GM12865 (cell line): ENCODE measurements at places on chromosomes 2 and 18.

DNA sequence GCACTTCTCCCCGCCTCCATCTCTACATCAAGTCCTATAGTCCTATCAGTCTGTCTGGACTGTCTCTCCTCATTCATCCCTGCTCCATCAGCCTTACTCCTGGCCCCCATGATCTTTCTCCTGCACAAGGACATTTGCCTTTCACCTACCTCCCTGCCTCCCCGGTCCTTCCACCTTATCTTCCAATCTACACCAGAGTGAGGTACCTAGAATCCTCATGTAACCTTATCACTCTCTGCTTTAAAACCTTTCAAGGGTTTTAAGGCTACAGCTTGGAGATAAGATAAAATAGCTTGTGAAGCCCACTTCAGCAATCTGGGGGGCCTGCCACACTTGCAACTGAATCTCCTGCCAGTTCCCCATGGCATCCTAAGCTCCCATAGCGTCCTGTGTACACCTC, 12.8 kb downstream of the CDC42EP3 start:
- DNase-seq: no peak

GRCh38 chr2:209577376-209578357, 153.8 kb downstream of the MAP2 start:
- DNase-seq: peak; percentile 5

GRCh38 chr2:224319750-224320149, 82.2 kb downstream of the FAM124B start:
- no peak for DNase-seq

DNA sequence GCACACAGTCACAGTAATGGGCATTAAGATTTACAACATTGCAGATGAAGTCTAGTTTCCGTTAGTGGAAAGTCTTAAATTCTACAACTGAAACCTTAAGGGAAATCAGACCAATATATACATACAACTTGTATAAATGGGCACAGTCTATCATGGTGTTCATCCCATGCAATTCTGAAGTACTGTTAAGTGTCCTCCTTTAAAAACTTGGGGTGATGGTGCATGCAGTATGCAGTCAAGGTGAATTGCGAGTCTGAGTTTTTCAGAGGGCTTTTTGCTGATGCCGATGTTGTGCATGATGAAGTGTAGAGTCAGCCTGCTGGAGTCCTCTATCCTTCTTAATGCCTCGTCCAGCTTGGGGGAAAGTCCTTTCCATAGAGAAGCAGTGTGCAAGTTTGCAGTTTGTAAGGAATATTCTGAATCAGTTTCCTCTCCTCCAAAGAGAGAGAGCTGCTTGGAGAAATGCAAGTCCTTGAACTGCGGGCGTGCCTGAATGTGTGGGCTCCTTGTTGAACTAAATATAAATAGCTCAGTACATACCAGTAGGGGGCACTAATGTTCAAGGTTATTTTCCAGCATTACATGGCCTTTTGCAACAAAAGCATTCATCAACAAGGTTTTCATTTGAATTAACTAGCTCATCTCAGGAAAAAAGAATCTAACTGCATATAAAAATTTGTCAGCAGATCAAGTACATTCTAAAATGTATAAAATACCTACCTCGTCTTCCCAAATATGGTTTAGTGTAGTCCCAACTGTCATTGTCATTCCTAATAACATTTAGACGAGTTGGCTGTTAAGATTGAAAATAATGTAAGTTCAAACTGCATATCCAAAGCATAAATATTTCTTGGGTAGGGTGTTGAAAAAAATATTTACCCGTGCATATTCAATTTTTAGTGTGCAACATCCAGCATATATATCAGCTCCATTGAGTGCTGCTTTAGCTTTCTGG, 21.3 kb downstream of the HNRNPLL start:
- peak; percentile 86 for DNase-seq

DNA sequence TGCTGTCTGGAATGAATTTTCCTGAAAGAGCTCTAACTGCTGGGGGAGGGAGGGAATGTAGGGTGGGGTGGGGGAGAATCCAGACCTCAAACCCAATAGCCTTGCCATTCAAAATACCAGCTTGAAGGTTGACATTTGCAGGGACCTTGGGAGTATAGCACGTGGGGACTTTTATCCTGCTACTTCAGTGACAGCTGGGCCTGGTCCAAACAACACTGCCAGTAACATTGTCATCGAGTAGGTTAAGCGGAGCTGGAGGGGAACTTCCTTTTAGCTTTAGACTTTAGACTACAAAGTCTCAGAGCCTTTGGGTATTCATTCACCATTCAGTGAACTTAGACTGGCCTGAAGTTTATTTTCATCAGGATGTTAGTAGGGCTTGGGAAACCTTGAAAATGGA, 248.7 kb downstream of the MEIS1 start:
- DNase-seq: no peak

DNA sequence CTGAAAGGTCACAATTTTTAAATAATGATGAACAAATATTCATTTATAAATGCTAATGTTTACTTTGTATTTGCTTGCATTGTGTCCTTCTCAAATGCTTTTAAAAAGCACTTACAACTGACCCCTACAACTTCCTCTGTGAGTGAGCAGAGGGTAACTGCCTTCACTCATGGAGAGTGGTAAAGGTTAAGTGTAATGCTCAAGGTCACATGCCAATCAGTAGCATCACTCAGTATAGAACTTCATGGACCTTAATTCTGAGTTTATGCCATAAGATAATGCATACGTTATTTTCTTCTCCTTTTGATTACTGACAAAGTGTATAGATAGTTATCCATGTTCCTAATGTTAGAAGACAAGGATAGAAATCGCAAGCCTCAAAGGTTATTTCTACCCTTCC, 91.8 kb upstream of the SERTAD2 start:
- DNase-seq: no peak

GRCh38 chr18:33755931-33756560, 178.0 kb downstream of the ASXL3 start:
- DNase-seq: peak; percentile 38

- DNase-seq: no peak
Observed at GRCh38 chr18:56235071-56235470, 403.3 kb downstream of the TXNL1 start.

DNA sequence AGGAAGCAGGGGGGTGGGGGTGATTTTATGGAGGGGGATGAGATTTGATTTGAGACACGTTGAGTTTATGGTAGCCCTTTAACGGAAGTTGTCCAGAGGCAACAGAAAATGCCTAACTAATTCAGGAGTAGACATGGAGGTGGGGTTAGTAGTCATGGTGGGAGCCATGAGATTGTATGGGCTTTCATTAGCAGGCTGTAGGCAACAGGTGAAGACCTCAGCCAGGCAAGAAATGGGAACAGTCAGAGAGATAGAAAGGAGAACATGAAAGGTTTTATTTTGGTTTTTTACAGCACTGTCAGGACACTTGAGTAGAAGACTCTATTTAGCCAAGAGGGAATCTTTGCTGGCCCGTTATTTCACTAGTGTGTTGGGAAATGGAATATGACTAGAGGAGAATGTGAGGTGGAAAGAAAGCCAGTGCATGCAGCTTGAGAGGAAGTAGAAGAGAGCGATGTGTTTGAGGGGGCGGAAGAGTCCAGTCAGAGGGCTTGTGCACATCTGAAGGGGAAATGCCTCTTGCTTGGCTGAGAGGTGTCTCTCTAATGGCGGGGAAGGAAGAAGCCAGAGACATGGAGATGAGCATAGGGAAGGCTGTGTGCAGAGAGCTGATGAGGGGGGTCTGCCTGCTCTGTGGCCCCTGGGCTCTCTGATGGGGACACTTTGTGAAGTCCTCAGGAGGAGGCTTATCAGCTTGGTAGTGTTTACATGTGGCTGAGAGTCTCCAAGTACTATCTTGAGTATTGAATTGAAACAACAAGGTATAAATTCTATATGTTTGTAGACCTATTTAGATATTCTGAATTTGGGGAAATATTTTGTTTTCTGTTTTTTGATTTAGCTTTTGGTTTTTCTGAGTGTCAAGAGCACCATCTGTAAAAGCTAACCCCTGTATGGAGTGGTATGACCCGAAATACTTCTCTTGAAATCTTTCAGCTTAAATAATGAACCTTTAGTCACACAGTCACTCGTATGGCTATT, 66.9 kb upstream of the ITM2C start:
- peak; percentile 35 for DNase-seq

- DNase-seq: no peak
Observed at GRCh38 chr2:59288771-59289170, 1047.6 kb upstream of the FANCL start.

- DNase-seq: no peak
Observed at GRCh38 chr2:216536734-216537210, 38.1 kb downstream of the RPL37A start.

DNA sequence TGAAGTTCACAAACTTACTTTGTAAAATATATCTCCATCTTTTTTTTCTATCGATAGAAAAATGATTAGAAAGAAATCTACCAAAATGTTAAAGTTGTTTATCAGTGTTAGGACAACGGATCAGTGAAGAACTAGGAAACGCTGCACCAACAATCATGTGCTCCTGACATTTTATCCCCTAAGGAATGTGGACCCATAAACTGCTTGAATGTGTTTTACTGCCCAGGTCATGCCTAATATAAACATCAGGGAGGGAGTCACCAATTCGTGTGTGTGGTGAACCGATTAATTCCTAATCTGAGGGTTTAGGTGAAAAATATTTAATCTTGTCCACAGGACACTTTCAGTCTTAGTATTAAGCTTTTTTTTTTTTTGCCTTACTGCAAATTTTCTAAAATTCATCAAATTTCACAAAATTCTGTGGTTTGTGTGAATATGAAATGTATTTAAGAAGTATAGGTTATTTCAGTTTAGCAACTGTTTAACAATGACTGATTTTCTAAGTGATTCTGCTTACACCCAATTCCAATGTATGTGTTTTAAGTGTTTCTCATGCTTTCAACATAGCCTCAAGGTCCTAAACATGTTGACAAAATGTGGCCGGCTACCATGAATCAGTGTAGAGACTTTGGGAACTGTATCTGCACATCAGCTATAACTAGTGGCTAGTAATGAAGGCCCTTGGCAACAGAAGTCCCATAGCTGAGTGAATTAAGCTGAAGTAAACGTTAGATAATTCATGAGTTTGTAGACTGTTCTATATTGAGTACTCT, 11.1 kb upstream of the KIDINS220 start:
- DNase-seq: no peak

- DNase-seq: no peak
Observed at GRCh38 chr2:205769495-205769850, 87.2 kb downstream of the NRP2 start.

DNA sequence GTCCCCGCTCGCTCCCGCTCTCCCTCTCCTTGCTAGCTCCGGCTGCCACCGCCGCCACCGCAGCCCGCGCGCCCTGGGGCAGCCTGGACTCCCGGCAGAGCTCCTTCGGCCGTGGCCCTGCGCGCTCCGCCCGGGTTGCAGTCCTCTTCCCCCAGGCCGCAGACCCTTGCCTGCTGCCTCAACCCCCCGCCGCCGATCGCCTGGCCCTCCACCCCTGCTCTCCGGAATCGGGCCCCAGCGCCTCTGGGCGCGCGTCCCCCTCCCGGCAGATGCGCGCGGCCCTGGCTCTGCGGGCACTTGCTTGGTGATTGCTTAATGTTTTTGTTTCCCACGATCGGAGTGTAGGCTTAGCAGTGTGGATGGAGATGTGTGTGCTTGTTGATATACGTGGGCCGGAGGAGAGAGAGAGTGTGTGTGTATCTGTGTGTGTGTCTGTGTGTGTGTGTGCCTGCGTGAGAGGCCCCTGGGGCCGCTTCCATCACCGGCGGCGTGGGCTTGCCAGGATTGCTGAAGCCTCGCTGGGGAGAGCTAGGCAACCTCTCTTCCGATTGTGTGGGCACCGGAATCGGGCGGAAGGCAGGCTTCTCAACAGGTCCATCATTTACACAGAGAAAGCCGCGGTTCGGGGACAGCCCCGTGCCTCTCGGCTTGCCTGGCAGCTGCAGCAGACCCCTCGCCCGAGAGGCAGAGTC, 877 bp downstream of the INHBB start:
- DNase-seq: no peak

DNA sequence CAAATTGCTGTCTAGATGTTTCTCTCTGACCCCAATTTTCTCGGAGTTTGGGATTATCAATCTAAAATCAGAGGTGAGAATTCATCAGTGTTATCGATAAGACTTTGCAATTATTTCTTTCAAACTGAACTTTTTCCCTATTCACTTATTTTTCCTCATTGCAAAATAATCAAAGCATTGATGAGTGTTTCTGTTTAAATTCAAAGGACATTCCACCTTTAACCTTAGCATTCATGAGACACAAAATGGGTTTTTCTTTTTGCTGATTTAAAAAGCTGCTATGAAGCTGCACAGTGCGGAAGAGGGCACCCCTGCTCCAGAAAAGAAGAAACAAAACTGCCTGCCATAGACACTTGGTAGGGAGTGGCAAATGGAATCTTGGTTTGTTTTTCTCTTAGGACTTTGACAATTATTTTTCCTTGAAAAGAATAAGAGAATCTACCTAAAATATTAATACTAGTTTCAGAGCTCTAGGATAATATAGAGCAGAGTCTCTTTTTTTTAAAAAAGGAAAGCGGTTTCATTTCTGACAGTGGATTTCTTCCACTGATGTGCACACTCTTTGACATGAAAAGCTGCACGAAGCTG, 203.4 kb downstream of the TGIF1 start:
- DNase-seq: no peak

DNA sequence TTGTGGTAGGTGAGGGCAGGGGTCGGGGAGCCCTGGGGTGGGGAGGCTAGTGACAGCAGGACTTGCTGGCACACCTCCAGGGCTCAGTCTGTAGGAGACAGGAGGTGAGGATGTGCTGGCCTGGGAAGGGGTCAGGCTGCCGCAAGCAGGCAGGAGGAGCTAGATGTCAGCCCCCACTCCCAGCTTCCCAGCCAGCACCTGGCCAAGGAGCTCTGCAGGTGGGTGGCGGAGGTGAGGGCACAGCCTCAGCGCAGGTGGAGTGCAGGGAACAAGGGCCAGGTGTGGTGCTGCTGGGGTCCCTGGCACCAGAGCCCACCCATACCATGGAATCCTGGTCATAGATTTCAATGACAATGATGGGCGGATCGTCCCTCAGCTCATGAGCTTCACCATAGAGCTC, 2.9 kb downstream of the OTOF start:
- no peak for DNase-seq

DNA sequence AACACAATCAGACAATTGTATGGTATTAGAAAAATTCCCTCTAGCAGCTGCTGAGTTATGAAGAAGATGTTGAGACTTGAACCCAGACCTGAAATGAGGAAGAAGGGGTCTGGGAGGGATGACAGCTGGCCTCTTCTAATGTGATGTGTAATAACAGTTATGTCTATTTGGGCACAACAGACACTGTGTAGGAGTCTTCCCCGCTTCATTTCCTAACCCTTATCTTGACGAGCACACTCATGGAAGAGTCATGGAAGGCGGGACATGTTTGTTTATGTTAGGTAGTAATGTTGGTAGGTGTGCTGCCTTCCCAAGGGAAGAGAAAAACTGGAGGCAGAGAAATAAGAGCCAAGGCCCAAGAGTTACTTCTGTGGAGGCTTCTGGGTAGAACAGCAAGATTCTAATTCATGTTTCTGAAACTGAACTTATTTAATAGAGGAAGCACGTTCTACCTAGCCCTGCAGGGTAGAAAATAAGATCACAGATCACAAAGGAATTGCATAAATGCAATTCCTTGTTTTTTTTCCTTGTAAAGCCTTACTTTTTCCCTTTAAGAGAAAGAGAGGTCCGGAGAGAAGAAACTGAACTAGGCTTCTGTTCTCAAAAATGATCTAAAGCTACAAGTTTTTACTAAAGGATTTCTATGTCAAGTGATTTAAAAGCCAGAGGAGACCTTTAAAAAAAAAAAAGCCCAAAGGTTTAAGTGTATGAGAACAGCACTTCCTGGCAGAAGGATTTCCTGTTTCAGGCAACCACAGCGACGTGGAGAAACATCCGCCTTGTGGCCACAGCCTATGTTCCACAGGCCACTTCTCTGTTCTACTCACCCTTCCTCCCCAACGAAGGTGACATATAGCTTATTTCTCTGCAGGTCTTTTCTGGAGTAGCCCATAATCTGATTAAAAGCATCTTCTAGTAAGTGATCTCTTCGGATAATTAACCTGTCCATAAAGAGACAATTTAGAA, 68.5 kb upstream of the STK17B start:
- DNase-seq: peak; percentile 92
